Hippocampal formation (tissue), 2 donors: ENCODE measurements at places on chromosomes 7 and 10.

DNA sequence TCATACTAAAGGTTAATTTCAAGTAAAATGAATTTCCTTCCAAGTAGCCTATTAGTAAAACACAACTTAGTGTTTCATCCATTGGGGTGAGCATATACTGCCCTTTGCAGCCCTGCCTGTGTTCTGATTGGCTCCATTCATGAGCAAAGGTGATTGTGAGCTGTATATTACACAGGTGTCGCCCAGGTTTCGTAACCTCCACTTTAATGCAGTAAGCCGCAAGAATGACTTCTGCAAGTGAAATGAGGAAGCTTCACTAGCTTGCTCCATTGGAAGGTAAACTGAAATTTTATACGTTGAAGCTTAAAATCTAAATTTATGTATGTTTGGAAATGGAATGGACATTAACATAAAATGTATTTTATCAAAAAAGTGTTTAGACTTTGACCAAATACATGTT lies 24.4 kb downstream of the MTURN start:
- no peak for DNase-seq

DNA sequence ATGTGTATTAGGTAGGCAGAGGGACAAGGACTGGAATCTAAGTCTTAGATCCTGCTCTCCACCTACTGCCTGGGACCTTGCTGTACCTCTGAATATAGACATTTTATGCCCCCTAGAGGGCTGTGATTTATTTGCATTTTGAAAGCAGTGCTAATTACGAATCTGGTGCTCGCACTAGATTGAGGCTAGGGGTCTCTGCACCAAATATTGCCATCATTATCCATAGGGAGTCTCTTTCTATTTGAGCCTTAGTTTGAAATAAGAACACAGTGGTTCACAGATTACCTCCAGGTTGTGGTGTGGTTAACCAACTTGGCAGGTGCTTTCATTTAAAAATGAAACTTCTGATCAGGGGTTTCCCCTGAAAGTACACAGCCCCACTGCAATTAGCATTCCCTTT lies 41.8 kb downstream of the CNNM1 start:
- no peak for DNase-seq

DNA sequence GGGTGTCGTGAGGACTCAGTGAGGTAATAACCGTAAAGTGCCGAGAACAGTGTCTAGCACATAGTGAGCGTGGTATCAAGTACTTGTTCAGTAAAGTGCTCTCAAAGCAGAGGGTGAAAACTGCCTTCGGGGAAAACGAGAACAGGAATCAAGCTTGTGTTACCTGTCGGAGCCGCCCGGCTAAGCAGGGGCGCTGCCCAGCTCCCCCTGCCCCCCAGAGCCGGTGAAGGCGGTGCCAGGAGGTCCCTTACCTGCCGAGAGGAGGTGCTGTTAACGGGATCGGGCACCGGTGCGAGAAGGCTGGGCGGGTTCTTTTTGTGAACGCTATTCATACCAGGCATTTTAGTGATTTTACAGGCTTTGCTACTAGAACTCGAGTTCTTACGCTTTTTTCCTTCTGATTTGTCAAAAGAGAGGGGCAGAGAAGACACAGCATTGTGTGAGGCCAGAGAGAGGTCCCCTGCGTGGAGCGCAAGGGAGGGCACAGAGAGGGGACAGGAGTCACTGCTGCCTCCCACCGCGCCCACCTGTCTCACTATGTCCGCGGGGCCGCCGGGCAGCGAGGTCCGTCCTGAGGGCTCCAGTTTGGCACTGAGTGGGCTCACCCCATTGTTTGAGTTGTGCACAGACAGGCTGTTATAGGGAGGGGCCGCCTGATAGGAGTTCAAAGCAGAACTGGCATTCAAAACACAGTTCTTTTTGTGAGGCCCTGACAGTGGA lies 32.5 kb upstream of the EFCAB10 start:
- no peak for DNase-seq

DNA sequence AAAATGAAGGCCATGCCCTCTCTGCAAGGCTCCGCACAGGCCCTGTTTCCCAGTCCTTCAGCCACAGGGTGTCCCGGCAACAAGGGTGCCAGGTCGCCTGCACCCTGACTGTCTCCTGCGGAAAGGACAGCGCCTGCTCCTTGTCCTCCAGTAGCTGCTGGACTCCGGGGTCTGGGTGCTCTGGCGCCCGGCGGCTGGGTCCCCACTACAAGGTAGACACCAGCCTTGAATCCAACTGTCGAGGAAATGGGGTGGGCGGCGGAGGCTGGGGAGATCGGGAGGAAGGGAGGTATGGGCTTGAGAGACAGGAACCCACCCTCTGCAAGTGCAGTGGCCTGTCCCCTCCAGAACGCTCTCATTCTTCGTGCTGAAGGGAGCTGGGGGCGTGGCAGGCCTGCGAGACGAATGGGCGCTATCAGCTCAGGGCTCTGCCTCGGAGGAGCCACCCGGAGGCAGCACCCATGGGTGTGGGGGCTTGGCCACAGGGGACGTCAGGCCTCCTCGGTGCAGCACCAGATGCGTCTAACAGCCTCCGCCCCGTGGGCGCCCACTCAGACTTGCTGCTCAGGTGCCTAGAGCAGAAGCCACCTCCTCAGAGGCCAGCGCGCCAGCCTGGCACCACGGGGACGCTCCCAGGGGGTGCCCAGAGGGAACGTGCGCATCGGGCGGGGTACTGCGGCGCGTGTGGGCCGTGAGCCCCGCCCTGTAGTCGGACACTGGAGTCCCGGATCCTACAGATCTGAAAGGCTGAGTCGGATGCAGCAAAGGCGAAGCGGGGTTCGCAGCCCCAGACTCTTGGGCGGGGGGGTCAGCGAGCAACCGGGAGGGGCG lies 15.6 kb downstream of the ADAM8 start:
- peak; percentile 41 for DNase-seq
